Aorta (tissue), 5 donors: ENCODE measurements at places on chromosomes 1 and 21.

- H3K4me3 ChIP-seq = no peak overlapping the region
- H3K27me3 ChIP-seq = no peaks in the 10 kb centered on the region
- H3K36me3 ChIP-seq = no peaks in the 10 kb centered on the region
- H3K27ac ChIP-seq = no peak overlapping the region
- peak; percentile 88 for DNase-seq
- H3K4me1 ChIP-seq = no peaks in the 10 kb centered on the region
These were observed 9.1 kb downstream of the ITGB2 start for GRCh38 chr21:44911384-44912157.

DNA sequence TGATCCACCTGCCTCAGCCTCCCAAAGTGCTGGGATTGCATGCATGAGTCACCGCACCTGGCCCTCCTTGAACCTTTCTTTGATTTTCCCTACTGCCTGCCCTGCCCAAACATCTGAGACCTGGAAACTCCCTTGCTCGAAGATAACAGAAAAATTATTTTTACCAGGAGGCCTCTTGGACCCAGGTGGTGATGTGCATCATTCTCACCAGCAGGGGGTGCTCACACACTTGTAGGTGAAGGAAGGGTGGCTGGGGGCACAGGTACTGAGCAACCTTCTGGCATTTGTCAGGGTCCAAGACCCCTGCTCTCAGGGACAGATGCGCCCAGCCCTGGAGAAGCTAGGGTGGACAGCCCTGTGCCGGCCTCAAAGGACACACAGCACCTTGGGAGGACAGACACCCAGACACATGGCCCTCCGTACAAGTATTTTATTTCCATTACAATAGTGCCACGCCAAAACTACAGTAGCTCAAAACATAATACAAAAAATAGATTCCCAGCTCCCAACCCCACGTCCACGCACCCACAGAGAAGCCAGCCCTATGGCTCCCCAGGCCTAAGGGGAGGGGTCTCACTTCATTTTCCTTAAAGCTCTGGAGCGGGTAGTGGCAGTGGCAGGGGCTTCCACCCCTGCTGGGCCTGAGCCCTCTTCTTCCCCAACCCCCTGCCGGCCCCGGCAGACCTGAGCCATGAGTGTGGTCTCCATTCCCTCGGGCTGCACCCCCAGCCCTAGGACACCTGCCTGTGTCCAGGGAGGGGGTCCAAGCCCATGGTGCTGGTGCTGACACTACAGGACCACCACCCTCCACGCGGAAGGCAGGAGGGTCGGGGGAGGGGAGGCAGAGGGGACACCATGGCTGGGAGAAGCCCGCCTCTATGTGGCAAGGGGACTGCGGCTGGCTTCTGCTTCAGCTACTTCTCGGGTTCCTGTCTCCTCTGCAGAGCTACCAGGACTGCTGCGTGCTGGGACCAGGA is 40.4 kb upstream of the EIF4G3 start:
- DNase-seq = peak; percentile 65
- no peaks in the 10 kb centered on the region for H3K4me1 ChIP-seq
- H3K27me3 ChIP-seq = no peaks in the 10 kb centered on the region
- no peak overlapping the region for H3K27ac ChIP-seq
- no peak overlapping the region for H3K4me3 ChIP-seq

GRCh38 chr1:22414244-22414751 is 37.4 kb upstream of the ZBTB40 start:
- no peaks in the 10 kb centered on the region for H3K36me3 ChIP-seq
- no peaks in the 10 kb centered on the region for H3K4me1 ChIP-seq
- no peaks in the 10 kb centered on the region for H3K27me3 ChIP-seq
- no peak overlapping the region for H3K4me3 ChIP-seq
- H3K27ac ChIP-seq = no peak overlapping the region

GRCh38 chr1:221667504-221667903 is 74.4 kb downstream of the DUSP10 start:
- no peaks in the 10 kb centered on the region for H3K4me1 ChIP-seq
- no peaks in the 10 kb centered on the region for H3K36me3 ChIP-seq
- no peak overlapping the region for H3K27ac ChIP-seq
- H3K27me3 ChIP-seq = no peaks in the 10 kb centered on the region

DNA sequence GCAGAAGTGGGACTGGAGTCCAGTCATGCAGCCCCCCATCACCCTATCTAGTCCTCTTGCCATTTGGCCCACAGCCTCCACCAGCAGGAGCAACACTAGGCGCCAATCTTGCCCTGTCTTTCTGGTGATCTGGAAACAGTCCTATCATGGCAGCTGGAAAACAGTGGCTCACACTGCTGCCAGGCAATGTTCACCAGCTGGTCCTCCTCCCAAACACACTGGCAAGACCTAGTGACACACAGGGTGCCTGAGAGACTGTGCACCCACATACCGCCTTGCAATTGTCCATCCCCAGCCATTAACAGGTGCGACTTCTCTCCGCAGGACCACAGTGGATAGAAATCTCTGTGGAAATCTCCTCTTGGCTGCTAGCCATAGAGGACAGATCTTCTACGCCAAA is 105.5 kb downstream of the HIVEP3 start:
- no peaks in the 10 kb centered on the region for H3K4me1 ChIP-seq
- H3K36me3 ChIP-seq = no peaks in the 10 kb centered on the region
- no peak for DNase-seq
- no peak overlapping the region for H3K27ac ChIP-seq
- H3K27me3 ChIP-seq = no peaks in the 10 kb centered on the region
- H3K4me3 ChIP-seq = no peak overlapping the region

DNA sequence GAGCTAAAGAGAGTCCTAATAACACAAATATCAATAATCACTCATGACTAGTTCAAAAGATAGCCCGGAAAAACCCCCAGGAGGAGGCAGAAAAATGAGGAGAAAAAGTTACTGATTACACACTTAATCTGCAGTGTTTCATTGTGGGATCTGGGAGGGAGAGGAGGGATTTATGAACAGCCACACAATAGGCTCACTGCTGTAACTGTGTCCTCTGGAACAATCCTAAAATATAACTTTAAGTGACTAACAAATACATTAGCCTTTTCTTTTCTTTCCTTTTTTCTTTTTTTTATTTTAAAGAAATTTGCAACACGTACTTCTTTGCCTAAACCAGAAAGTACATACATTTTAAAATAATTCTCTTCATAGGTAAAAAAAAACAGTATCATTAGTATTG is 106.3 kb upstream of the LBR start:
- H3K27me3 ChIP-seq = no peaks in the 10 kb centered on the region
- H3K27ac ChIP-seq = no peak overlapping the region
- no peak overlapping the region for H3K4me3 ChIP-seq
- no peak for DNase-seq

GRCh38 chr1:37537378-37537777 is 16.7 kb downstream of the SNIP1 start:
- H3K4me3 ChIP-seq = no peak overlapping the region
- DNase-seq = no peak
- H3K4me1 ChIP-seq = no peaks in the 10 kb centered on the region
- no peak overlapping the region for H3K27ac ChIP-seq
- peaks cover 3% of the 10 kb centered on the region for H3K36me3 ChIP-seq

DNA sequence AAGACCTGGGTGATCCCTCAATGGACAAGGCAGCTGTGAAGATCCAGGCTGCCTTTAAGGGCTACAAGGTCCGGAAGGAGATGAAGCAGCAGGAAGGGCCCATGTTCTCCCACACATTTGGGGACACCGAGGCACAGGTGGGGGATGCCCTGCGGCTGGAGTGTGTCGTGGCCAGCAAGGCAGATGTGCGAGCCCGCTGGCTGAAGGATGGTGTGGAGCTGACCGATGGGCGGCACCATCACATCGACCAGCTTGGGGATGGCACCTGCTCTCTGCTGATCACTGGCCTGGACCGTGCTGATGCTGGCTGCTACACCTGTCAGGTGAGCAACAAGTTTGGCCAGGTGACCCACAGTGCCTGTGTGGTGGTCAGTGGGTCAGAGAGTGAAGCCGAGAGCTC is 85.2 kb downstream of the TRIM11 start:
- no peaks in the 10 kb centered on the region for H3K27me3 ChIP-seq
- H3K4me1 ChIP-seq = no peaks in the 10 kb centered on the region

DNA sequence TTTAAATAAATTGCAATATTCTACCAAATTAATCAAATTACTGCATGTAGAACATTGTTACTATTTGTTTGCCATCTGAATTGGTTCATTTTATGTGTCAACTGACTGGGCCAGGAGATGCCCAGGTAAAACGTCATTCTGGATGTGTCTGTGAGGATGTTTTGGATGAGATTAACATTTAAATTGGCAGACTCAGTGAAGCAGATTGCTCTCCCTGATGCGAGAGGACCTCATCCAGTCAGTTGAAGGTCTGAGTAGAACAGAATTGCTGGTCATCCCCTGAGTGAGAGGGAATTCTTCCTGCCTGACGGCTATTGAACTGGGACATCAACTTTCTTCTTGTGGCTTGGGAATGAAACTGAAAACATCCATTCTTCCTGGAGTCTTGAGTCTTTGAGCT is 122.0 kb upstream of the GREM2 start:
- no peak overlapping the region for H3K4me3 ChIP-seq
- DNase-seq = no peak

- no peaks in the 10 kb centered on the region for H3K27me3 ChIP-seq
- H3K27ac ChIP-seq = no peak overlapping the region
- H3K4me3 ChIP-seq = no peak overlapping the region
- H3K36me3 ChIP-seq = no peaks in the 10 kb centered on the region
These were observed 177.7 kb downstream of the DPYD start for GRCh38 chr1:97743129-97743528.
